ENCODE measurements at places on chromosomes 1 and 21.

GRCh38 chr1:3817138-3817740 is 20.9 kb upstream of the LRRC47 start:
- DNase-seq, result no peak

GRCh38 chr1:223724376-223724775 is 12.0 kb downstream of the CAPN2 start:
- no peak for DNase-seq

DNA sequence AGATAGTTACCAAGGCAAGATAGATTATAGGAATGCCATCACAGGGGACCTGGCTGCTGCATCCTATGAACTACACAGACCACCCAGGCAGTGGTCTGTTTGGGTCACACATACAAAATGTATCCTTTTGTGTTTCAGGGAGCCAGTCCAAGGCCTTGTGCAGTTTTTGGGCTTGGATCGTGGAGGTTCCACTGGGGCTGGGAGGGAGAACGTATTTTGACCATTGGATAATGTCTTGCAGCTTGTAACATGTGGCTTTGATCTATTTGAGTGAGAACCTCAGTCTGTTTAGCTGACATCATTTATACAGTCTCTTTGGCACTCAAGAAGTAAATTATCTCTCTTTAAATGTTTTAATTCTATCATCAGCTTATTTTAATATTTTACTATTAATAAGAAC is 147.3 kb downstream of the DUSP10 start:
- no peak for DNase-seq

- no peak for DNase-seq
Measured at GRCh38 chr1:92711473-92712165, 73.3 kb downstream of the EVI5 start.

- no peak for DNase-seq
Measured at GRCh38 chr1:13749543-13750341, 49.8 kb downstream of the PRDM2 start.

DNA sequence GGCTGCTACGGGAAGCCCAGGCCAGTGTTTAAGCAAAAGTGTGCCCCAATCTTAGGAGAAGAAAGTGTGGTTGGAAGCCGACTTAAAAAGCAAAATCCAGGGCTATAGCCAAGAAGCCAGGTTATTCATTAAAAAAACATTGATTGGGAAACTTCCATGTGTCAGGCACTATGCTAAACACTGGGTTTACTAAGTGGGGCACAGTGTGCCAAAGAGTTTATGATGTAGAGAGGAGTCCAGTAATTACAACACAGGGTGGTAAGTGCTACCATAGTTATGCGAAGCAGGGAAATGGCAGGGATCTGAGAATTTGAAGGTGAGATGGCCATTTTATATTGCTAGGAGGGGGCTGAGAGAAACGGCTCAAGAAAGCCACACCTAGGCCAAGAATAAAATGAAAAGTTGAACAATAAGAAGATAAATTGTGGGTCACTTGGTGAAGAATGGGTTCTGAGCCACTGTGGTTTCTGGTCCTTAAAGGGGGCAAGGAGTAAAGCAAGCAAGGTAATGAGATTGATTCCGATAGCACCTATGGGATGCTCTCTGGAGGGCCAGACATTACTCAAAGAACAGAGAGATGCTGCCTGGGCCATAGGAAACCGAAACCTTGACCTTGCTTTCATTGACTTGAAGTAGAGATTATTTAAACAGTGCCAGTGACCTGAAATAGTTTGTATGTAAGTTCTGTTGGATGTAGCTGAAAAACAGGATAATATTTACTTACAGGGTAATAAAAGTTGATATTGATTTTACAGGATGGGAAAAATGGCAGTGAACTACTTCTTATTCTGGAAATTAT is 177.8 kb downstream of the GIPC2 start:
- DNase-seq, result no peak

DNA sequence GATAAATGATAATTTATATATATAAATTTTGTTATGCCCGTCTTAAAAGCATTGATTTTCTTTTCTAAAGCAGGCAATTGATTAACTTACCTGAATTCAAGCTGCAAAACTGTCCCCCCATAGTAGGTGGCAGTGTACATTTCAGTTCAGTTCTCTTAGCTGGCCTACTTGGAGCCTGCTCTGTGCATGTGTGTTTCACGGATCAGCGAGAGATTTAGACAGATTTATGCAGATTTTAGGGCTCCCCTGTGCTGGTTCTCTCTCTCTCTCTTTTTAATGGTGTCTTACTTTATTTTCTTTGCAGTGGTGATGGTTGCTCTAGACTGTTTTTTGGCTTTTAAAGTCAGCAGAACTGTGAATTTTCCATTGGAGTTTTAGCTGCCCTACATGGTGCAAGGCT is 30.7 kb downstream of the CLIC4 start:
- no peak for DNase-seq

GRCh38 chr1:55039342-55040082 is at the start of gene PCSK9:
TSS of gene PCSK9 (plus strand) at chr1:55039548. CDS start at chr1:55039838, 290 bp downstream.
- DNase-seq, result no peak

- no peak for DNase-seq
Measured at GRCh38 chr1:200969726-200970561, 53.6 kb downstream of the KIF21B start.

Measured in NCI-H187 (cell line).